ENCODE measurements at places on chromosomes 6 and 20.

GRCh38 chr6:19380293-19380692 lies 456.9 kb upstream of the ID4 start:
- DNase-seq: no peak

DNA sequence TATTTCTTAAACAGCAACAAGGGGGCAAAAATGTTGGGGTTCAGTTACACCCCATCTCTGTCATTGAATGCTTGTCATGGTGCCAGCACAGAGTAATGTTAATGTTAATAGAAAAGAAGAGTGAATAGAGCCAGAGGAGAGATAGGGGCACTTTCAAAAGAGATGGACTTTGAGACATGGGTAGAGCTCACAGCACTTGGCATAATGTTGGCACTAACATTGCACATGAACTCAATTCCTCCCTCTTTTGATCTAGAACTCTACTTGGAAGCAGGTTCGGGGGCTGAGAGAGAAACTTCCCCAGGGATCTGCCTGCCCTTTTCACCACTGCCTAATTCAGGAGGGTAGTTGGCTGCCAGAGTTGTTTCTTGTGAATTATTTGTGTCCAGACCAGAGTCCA lies 284.6 kb upstream of the PRND start:
- no peak for DNase-seq

DNA sequence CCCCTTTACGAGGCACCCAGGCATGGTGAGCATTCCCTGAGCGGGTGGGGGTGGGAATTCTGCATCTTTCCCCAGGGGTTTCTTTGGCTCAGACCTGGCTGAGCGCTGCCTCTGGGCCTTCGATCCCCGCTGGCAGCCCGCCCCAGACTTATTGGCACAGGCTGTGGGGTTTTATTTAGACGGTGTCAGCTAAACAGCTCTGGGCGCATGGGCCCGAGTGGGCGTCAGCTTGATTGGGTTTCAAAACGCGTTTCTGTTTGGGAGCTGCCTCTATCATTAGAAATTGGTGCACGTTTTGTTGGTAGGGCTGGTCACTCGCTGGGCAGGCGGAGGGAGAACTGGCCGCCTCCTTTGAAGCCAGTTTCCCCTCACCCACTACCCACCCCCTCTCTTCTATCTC lies 21.0 kb downstream of the PMEPA1 start:
- DNase-seq: no peak

GRCh38 chr6:158016571-158017383 lies 35.1 kb downstream of the SYNJ2 start:
- no peak for DNase-seq

DNA sequence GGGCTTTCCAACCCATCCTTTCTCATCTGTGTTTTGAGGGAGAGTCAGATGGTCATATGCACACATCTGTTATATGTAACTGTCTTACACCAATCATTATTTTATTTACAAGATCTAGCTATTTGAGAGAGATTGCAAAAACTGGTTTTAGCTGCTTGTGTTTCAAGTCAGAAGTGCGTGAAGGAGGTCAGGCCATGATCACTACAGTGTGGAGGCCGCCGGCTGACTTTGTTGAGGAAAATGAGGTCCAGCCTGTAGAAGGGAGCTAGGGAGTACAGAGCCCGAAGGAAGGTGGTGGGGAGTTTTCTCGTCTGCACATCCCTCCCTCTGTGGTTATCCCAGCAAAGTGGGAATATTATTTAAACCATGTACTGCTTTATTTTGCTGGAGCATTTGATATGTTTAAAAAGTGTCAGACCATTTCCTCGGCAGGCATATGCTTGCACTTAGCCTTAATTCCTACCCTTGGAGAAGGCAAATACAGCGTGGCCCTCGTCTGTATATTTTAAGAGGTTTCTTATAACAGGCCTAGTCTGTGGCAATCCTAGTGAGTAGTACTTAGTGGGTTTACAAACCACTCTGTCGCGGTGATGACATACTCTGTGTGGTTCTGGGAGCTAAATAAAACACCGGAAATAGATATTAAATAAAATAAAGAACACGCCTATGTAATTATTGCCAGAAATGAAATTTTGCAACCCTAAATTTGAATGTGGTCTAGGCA lies 95.6 kb downstream of the UST start:
- DNase-seq: no peak

- DNase-seq: no peak
Observed at GRCh38 chr6:124040655-124041054, 237.0 kb downstream of the NKAIN2 start.

GRCh38 chr20:57175397-57176010 lies 90.9 kb downstream of the BMP7 start:
- no peak for DNase-seq

- DNase-seq: no peak
Observed at GRCh38 chr6:166439366-166440091, 56.8 kb upstream of the MPC1 start.

- no peak for DNase-seq
Observed at GRCh38 chr20:21826976-21827375, 121.5 kb downstream of the PAX1 start.

DNA sequence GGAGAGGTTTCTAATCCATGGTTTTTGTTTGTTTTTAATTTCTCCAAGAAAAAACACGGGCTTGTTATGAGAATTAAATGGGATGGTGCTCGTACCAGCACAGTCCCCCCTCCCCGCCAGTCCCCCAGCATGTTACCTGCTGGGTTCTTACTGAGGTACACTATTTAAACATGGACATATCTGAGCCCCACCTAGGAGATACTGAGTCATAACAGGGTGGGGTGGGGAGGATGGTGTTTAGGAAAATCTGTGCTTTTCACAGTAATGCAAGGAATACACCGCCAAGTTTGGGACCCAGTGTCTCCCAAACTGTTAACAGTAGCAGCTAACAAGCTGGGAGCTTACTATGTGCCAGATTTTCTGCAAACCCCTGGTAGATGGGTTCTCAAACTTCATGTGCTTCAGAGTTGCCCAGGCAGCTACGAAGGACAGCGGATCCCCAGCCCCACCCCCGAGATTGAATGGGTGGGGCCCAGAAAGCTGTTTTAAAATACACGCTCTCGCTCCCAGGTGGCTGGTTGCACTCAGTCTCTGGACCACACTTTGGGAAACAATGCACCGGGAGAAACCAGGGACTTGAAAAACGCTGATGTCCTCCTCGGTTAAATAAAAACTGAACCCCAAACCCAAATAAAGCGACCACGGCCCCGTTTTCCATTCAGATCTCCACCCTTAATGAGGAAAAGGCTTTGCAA lies 995 bp downstream of the ZFP64 start:
- DNase-seq: peak; percentile 31

DNA sequence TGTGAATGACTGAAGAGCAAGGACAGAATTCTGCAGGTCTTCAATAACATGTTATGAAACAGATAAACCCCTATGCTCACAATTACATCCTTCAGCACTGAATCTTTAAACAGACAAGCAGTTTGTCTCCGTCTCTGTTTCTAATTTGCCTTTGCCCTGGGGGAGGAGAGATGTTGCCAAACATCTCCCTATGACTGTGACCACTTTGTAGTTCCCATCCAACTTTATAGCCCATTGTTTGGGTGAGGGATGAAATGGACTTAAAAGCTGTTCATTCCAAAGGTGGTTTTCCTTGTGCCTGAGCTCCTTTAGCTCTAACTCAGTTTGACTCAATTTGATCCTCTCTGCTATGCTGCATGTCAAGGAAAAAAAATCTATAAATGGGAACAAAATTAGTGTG lies 19.5 kb upstream of the ADTRP start:
- no peak for DNase-seq

GRCh38 chr6:17965397-17965796 lies 22.0 kb downstream of the KIF13A start:
- no peak for DNase-seq
